ENCODE measurements at places on chromosomes 6 and 20. TPM values are rescaled to one million over a fixed set of nuclear protein-coding genes. Genes with fewer than 3 reads are reported as not detected.

HSPA12B gene
- total RNA-seq, result 2.5 TPM

HDGFL1 gene
- total RNA-seq, result not detected

LY6G6D gene
- total RNA-seq, result not detected

THEMIS gene
- 1.1 TPM for total RNA-seq

OPN5 gene
- total RNA-seq, result not detected

ZFP57 gene
- not detected for total RNA-seq

Measured in left colon (tissue), 2 donors.